Left renal cortex interstitium (tissue), 4 donors: ENCODE measurements at places on chromosomes 7 and 10.

GRCh38 chr7:21869785-21870402 is 75.8 kb downstream of the CDCA7L start:
- DNase-seq = no peak

GRCh38 chr7:98470485-98471240 is 69.8 kb upstream of the BAIAP2L1 start:
- no peak for DNase-seq

GRCh38 chr7:93301736-93302135 is 69.6 kb downstream of the VPS50 start:
- no peak for DNase-seq

- DNase-seq = no peak
Measured at GRCh38 chr10:66550351-66550750, 375.5 kb upstream of the LRRTM3 start.

DNA sequence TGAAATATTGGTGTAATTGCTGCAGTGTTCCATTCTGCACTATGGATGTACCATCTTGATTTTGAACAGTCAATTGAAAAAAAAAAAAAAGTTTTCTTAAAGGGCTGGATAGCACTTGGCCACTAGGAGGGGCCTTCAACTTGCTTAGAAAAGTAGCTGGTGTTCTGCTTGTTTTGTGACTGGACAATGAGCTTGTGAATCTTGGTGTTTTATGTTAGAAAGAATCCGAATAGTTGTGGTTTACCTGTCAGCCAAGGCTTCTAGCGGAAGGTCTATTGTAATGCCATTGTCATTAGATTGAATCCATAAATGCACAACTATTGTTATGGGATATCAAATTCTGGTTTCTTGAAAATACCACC is 77.1 kb downstream of the BMPER start:
- DNase-seq = no peak
